Activated CD4-positive, CD25-positive, alpha-beta regulatory T cell treated with anti-CD3 and anti-CD28 coated beads, Interleukin-2, amount 50 U/mL, for 16 hours (primary cell): ENCODE measurements at places on chromosomes 3 and 15.

- no peak for DNase-seq
Observed at GRCh38 chr15:99542828-99543227, 23.0 kb upstream of the MEF2A start.

- no peak for DNase-seq
Observed at GRCh38 chr15:98898122-98898521, 109.5 kb downstream of the PGPEP1L start.

DNA sequence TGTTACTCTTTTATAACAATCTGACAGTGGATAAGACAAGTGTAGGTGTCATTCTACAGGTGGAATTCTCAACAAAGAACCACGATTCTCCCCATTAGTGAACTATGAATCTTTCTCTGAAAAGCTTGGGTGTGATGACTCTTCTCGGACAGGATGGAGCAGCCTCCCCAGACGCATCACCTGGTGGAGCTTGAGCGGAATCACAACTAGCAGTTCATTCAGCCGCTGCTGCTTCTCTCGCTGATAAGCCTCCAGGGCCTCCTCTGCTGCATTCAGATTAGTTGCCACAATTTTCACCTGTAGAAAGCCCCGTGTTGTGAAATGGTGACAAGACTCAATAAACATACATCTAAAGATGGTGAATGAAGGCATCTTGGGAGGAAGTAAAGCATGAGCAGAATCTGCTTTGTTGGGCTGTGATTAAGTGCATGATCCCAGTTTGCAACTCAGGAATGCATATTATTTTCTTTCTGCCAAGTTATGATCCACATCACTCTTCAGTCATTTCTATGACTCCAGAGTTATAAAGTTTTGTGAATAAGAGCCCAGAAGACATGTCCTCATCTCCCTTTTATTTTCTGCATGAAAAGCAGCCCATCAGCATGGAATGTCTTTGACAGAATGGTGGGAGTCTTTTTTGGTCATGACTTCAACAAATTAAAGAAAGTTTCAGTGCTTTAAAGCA lies 93.6 kb downstream of the BOC start:
- DNase-seq, result no peak

DNA sequence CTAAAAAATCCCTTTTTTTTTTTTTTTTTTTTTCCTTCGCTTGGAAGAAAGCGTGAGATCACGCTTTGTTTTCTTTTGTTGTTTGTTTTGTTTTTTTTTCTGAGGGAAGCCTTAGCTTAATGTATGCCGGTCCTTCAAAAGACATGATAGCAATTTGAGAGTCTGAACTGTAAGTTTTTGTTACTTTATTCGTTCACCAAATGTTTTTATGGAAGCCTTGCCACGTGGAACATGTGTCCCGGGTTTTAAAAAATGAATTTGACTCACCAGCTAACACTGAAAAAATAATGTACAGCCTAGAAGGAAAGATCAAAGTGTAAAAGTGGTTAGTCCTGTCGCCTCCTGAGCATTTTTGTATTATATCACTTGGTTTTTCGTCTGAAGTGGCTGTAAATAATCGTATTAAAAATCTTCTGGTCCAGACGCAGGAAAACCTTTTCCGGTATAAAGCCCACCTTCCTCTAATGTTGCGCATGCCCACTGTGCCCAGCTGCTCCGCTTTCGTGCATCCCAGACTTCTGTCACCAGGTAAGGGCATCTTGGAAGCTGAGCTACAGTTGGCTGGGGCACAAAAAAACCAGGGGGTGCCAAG lies 795 bp upstream of the MYNN start:
- no peak for DNase-seq

DNA sequence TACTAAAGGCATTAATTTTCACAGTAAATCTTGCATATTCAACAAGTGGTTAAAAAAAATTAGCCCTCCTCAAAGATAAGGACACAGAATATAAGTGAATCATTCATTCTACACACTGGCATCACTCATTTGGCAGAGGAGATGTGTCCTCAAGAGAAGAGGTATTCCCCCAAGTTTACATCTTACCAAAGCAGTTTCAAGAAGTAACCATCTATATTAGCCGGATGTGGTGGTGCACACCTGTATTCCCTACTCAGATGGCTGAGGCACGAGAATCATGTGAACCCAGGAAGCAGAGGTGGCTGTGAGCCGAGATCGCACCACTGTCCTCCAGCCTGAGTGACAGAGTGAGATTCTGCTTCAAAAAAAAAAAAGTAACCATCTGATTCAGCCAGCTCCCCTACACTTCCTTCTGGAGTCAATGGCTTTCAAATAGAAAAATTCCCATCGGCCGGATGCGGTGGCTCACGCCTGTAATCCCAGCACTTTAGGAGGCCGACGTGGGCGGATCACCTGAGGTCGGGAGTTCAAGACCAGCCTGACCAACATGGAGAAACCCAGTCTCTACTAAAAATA lies 15.4 kb downstream of the RAF1 start:
- no peak for DNase-seq

DNA sequence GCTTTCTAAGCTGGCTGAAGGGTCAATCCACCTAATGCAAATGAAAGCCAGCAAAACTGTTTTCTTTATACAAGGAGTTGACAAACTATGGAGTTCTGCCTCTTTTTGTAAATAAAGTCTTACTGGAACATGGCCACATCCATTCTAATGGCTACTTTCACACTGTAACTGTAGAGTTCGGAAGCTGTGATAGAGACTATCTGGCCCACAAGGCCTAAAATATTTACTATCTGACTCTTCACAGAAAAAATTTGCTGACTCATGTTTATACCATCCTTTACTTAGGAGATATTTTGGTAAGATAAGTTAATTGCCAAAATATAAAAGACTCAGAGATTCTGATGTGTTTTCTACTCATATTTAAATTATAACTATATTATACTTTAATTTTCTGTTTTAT lies 93.7 kb upstream of the GK5 start:
- no peak for DNase-seq

- DNase-seq, result no peak
Observed at GRCh38 chr3:11671648-11672100, 28.0 kb upstream of the VGLL4 start.

GRCh38 chr3:15339786-15340215 lies 7.4 kb upstream of the SH3BP5 start:
- DNase-seq, result no peak

DNA sequence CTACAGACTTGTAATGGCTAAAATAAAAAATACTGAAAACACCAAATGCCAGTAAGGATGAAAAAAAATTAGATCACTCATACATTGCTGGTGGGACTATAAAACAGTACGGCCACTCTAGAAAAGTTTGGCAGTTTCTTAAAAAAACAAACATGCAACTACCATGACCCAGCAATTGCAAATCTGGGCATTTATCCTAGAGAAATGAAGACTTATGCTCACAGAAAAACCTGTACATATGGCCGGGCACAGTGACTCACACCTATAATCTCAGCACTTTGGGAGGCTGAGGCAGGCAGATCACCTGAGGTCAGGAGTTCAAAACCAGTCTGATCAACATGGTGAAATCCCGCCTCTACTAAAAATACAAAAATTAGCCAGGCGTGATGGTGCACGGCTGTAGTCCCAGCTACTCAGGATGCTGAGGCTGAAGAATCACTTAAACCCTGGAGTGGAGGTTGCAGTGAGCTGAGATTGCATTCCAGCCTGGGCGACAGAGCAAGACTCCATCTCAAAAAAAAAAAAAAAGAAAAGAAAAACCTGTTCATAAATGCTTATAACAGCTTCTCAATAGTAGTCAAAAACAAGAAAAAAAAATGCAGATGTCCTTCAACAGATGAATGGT lies 5.6 kb downstream of the TP53BP1 start:
- DNase-seq, result no peak

DNA sequence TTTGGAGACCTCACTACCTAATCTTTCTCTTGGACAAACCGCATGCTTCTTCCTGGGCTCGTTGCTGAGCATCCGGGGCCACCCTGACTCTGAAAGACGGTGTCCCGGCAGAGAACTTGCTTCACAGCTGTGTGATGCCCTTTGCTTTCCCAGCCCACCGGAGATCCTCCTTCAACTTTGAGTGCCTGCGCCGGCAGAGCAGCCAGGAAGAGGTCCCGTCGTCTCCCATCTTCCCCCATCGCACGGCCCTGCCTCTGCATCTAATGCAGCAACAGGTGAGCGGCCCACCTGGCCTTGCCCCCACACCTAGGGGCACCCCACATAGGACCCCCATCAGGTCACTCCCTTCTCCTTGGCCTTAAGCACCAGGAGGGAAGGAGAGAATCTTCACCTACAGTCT lies 37.7 kb downstream of the CHDH start:
- no peak for DNase-seq

DNA sequence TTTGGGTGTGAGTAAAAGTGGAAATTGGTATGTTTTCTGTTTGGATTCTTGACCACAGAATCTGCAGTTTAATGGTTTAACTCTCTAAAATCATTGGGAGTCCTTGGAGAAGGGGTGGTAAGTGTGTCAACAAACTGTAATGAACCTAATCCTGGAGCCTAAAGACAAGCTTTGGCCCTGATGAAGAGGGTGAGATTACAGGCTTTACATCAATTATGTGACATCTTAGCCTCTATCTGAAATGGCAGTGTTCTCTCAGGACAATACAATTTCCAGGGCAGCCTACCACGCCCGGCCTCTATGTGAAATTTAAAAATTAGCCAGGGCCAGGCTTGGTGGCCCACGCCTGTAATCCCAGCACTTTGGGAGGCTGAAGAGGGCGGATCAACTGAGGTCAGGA lies 4.3 kb upstream of the PKM start:
- no peak for DNase-seq

GRCh38 chr3:73520931-73521461 lies 103.7 kb downstream of the PDZRN3 start:
- DNase-seq, result no peak

- no peak for DNase-seq
Observed at GRCh38 chr3:98801043-98801747, 38.1 kb downstream of the ST3GAL6 start.

DNA sequence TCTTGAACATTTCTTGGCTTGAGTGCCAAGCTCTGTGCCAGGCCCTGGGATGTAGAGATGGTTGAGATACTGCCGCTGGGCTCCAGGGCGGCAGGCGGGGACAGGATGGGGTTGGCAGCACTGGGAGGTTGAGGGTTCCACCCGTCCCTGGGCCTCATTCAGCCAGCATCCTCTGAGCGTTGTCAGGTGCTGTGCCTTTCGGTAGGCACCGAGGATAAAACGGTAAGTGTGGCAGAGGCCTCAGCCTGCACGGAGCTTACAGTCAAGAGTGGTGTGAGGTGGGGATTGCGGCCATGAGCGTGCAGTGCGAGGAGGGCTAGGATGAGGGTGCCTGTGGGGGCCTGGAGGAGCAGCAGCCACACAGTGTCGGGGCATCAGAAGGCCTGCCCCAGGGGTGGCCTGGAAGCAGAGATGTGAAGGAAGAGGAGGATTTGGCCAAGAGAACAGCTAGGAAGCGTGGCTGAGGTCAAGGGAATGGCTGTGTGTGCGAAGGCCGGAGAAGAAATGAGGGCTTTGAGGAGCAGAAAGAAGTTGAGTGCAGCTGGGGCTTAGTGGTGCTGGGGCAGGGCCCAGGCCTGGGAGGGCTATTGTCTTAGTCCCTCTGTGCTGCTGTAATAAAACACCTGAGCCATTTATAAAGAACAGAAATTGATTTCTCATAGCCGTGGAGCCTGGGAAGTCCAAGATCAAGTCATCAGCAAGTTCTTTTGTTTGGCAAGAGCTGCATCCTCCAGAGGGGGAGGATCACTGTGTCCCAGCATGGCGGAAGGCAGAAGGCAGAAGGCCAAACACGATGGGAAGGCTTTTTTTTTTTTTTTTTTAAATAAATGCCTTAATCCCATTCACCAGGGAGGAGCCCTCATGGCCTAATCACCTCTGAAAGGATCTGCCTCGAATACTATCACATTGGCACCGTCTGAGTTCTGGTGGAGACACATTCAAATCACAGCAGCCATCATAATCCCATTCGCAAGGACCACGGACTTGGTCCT lies 22.7 kb downstream of the CORO2B start:
- DNase-seq, result no peak

DNA sequence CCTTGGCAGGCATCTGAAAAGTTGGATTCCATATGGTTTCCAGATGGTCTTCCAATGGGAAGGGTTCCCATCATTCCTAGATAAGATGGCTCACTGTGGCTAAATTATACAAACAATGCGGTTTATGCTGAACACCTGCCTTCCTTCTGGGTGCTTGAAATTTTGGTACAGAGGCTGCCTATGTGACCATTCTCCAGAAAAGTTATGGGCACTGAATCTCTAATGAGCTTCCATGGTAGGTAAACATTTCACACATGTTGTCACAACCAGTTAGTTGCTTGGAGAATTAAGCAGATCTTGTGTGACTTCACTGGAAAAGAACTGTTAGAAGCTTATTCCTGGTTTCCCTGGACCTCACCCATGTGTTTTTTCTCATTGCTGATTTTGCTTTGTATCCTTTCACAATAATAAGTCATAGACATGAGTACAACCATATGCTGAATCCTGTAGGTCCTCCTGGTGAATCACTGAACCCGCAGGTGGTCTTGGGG lies 30.1 kb downstream of the PLOD2 start:
- no peak for DNase-seq

DNA sequence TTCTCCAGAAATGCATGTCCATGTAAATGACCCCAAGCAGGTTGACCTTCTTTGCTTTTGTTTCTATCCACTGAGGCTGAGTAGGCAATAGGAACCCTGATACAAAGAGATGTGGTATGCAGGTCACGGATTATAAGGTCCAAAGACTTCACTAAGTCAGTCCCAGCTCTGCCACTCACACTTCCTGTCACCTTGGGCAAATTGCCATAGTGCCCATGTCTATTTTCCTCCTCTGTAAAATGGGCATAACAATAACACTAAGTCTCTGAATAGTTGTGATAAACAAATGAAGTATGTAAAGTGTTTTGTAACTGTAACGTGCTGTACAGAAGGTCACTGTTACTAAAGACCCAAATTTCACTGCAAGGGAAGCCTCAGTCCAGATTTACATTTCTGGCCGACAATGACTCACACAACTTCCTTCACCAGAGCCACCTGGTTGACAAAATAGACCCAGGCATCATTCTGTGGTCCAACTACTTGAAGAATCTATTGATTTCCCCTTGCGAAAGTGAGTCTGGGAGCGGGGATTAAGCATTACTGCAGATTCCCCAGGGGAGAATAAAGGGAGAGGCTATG lies 175.4 kb upstream of the LPP start:
- DNase-seq, result no peak

DNA sequence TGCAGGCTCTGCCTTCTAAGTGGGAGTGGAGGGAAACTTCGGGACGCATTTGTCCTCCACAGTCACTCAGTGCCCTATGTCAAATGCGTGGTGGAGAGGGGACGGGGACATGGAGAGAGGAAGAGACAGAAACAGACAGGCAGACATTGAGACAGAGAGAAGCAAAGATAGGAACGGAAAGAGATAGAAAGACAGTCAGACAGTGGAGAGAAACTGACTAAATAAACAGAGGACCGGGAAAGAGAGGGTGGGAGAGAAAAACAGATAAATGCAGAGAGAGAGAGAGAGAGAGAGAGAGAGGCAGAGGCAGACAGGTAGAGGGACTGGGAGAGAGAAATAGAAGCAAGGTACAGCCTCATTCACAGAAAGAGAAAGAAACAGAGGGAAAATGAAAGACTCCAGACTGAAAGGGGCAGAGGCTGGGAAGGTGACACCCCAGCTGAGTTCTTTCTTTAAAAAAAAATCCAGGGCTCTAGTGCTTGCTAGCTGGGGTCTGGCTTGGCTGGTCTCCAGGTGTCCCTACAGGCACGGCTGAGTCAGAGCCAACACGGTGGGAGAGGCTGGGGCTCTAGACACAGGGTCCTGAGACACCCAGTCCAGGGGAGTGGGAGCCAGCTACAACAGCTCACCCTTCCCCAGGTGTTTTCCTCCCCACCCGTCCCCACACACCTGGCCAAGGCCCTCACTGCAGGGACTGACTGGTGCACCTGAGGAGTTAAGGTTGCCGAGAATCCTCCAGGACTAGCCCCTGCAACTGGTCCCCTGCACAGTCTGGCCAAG lies 506.1 kb upstream of the PROK2 start:
- DNase-seq, result no peak

- DNase-seq, result no peak
Observed at GRCh38 chr15:67164811-67165253, 89.6 kb downstream of the AAGAB start.
